Kidney epithelial cell (primary cell): ENCODE measurements at places on chromosomes 3 and 15. TPM values are rescaled to one million over a fixed set of nuclear protein-coding genes. Genes with fewer than 3 reads are reported as not detected.

- no peak for DNase-seq
Observed at GRCh38 chr15:61731099-61731498, 329.1 kb downstream of the VPS13C start.

- DNase-seq = no peak
Observed at GRCh38 chr3:159486580-159486979, 502.1 kb upstream of the IL12A start.

DNA sequence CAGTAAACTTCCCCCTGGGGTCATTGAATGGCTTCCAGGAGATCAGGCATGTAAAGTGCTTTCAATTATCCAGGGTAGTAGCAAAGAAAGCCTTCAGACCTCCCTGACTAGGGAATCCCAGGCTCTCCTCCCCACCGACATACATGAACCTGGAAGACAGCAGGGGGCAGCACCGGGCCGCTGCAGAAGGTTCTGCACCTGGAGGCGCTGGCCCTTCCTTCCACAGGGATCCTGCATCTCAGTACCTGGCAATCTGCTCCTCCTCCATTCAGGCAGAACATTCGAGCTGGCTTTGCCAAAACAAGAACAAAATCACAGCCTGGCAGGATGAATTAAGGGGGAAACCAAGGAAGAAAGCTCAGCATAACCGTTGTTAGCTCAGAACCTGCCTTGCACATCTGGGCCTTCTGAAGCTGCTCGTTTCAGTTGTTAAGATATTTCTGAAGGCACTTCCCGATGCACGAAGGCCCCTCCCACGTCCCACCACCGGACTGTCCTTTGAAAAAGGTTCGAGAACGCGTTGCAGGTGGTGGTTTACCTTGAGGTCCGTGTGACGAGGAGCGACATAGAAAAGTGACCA is 237.7 kb downstream of the SLCO3A1 start:
- DNase-seq = no peak

- no peak for DNase-seq
Observed at GRCh38 chr15:42010434-42010833, 10.4 kb downstream of the PLA2G4E start.

DNA sequence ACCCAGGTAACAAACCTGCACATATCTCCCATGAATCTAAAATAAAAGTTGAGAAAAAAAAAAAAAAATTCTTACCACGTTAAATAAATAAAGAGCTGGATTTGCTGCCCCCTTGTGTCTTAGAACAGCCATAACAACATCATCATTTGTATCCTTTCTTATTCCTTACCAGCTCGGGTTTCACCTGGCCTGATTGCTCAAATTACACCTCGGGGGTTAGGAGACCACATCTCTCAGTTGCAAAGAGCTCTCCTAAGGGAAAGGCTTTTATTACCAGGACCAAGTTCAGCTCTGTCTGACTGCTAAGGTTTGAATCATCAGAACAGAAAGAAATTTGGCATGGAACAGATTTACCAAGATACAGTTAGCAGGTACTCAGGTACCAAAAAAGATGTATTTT is 25.8 kb upstream of the RPL39L start:
- peak; percentile 18 for DNase-seq

Gene TBC1D5
- 90.2 and 100 TPM in 2 replicates for total RNA-seq

Gene KNG1
- not detected in 2 replicates for total RNA-seq
